SW 1271 (cell line): ENCODE measurements at places on chromosomes 2 and 18.

DNA sequence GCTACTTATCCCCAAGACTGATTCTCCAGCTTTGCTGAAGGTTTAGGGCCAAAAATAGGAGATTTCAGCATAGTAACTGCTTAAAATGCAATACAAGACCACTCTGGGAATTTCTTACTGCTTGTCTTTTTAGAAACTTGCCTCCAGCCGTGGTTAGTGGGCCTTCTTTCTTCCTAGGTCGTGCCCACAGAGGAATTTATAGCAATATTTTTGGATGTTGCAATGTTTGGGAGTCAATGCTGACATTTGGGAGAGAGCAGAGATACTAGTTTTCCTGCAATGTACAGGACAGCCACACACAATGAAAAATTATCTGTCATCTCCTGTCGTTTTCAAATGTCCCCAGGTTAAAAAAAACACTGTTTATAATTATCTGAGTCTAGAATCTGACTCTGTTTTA is 25.6 kb upstream of the CERS6 start:
- DNase-seq: no peak

- peak; percentile 4 for DNase-seq
These were observed 285.9 kb downstream of the RNF144A start for GRCh38 chr2:7203056-7203467.

DNA sequence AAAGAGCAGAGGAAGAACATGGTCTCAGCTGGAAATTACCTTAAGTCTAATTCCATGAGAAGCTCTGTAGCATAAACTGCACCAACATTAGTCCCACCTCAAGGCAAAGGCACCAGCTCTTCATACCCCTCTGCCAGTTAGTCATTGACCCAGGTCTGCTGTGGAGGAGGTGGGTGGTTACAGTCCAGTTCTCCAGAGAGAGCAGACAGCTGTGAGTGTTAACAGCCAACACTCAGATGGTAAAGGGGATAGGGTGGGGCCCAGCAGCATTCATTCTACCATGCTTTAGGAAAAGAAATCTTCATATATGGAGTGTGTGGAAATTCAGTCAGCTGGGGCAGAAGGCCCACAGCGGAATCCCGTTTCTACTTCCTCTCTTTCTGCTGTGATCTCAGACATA is 159.7 kb upstream of the FBXO11 start:
- DNase-seq: no peak

GRCh38 chr2:64268330-64269048 is 124.3 kb upstream of the PELI1 start:
- DNase-seq: no peak

- DNase-seq: no peak
These were observed 17.1 kb upstream of the ATRAID start for GRCh38 chr2:27194538-27195354.

- no peak for DNase-seq
These were observed 181.6 kb downstream of the GULP1 start for GRCh38 chr2:188473306-188473705.

DNA sequence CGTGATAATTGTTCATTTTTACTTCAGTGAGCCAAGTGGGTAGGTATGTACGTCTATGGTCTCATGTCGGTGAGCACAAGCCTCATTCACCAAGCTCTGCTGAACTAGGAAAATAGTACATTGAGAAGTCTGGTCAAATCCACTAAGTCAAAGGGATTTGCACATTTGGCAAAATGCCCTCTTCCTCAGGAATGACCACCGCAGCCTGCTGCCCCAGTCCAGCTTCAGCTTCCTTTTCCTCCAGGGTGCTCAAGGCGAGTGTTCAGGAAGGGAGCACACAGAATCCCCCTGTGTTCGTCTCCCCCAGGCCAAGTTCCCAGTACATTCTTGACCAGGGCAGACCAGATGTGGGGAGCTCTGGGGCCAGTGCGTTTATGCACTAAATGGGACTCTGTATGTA is 23.0 kb downstream of the TCF7L1 start:
- DNase-seq: no peak

GRCh38 chr2:99771681-99772333 is 282.0 kb upstream of the REV1 start:
- DNase-seq: no peak

- DNase-seq: no peak
These were observed 45.6 kb upstream of the LPIN2 start for GRCh38 chr18:3058328-3059191.

GRCh38 chr2:35978218-35978617 is 377.4 kb upstream of the CRIM1 start:
- DNase-seq: no peak

- DNase-seq: no peak
These were observed 598.6 kb downstream of the SLC4A3 start for GRCh38 chr2:220226076-220226475.

GRCh38 chr2:217573571-217573970 is 429.2 kb downstream of the TNS1 start:
- no peak for DNase-seq

- no peak for DNase-seq
These were observed 1090.0 kb upstream of the ZEB2 start for GRCh38 chr2:145609951-145610350.

- no peak for DNase-seq
These were observed 304.4 kb upstream of the SLC39A10 start for GRCh38 chr2:195352581-195352980.

- no peak for DNase-seq
These were observed 54.6 kb downstream of the PRKCE start for GRCh38 chr2:45706033-45706432.

GRCh38 chr18:7071600-7071999 is 46.0 kb downstream of the LAMA1 start:
- DNase-seq: no peak

DNA sequence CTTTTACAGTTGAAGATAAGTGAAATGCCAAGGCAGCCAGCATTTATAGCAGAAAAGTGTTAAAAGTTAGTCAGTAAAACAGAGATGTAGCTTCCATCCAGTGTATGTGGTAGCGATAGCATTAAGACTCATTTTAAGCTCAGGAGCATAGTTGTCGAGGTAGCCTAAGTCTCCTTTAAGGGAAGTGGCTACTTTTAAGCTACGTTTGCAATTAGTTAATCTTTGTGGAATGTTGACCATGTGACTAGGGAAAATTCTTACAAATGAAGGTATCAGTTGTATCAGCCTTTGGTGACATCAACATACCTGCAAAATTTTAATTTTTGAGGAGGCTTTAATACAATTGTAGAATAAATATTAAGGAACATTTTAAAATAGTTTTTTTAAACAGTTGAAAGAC is 61.9 kb downstream of the LHCGR start:
- no peak for DNase-seq

DNA sequence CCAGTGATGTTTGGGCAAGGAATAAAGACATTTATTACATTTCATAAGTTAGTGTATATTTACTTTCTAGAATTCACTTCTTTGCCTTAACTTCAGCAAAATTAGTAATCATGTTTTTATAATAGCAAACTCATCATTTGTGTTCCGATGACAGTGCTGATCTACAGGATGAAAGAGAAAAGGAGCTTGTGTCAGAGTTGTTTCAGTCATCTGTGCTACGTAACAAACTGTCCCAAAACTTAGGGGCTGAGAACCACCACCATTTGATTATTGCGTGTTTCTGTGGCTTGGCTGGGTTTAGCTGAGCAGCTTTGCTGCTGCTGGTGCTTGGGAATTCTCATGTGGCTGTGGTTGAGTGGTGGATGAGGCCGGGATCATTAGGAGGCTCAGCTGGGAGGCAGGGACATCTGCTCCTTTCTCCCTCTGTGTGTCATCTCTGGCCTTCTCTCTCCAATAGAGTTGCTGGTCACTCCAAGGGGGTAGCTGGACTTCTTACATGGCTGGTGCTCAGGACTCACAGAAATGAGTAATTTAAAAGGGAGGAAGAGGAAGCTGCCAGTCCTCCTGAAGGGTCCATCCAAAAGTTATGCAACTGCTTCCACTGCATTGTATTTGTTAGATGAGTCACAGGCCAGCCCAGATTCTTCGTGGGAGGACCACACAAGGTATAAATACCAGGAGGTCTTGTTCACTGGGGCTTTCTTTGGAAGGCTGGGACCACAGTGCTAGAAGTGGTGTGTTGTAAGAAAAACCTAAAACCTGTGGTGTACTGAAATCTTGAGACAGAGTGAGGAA is 43.4 kb upstream of the HAAO start:
- peak; percentile 13 for DNase-seq

DNA sequence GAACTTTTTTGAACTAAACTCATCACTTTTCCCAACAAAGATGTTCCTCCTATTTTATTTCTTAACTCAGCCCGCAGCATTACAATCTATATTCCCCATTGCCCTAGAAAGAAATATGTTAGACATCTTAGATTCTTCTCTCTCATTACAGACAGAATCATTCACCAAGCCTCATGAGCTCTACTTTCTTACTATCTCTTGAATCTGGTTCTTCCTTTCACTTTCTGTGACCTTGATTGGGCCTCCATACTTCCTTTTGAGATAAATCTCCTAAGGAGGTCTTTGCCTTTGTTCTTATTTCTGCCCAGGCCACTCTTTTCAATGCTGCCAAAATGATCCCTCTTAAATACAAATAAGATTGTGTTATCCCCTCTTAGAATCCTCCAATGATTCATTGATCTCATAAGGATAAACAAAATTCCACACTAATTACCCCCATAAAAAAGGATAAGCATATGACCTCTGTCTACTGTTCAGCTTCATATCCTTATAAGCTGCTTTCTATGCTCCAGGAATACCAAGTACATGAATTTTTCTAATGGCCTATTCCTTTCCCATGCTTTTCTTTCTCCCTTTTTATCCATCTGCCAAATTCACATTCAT is 400.0 kb downstream of the ARHGAP15 start:
- DNase-seq: no peak
